ENCODE measurements at places on chromosomes 12 and 14. TPM values are rescaled to one million over a fixed set of nuclear protein-coding genes. Genes with fewer than 3 reads are reported as not detected.

The CCDC175 gene
- not detected for total RNA-seq

The RD3L gene
- 25.5 TPM for total RNA-seq

The POLE2 gene
- total RNA-seq, result 0.26 TPM

The CFAP54 gene
- 0.35 TPM for total RNA-seq

DNA sequence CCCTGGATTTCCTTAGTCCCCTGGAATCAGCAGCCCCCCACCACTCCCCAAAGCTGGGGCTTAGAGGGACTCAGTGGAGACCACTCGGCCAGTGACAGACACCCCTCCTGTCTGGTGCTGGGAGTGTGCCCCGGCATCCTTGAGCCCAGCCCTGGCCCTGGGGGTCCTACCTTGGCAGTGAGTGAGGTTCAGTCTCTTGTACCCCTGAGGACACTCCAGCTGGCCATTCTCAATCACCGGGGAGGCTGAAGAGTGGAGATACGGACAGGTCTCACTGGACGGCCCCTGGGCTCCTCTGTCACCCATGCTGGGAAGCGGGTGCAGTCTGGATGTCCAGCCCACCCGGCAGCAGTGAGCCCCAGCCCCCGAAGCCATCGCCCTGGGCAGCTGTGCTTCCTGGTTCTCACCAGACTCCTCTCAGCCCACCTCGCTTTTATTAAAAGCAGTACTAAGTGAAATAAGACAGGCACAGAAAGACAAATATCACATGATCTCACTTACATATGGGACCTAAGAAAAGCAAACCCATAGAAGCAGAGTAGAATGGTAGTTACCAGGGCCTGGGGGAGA, 42.3 kb downstream of the ISCA2 start:
- H3K27me3 ChIP-seq, result no peaks in the 10 kb centered on the region
- H3K4me1 ChIP-seq, result no peaks in the 10 kb centered on the region
- H3K27ac ChIP-seq, result no peak overlapping the region
- no peak overlapping the region for H3K4me3 ChIP-seq

DNA sequence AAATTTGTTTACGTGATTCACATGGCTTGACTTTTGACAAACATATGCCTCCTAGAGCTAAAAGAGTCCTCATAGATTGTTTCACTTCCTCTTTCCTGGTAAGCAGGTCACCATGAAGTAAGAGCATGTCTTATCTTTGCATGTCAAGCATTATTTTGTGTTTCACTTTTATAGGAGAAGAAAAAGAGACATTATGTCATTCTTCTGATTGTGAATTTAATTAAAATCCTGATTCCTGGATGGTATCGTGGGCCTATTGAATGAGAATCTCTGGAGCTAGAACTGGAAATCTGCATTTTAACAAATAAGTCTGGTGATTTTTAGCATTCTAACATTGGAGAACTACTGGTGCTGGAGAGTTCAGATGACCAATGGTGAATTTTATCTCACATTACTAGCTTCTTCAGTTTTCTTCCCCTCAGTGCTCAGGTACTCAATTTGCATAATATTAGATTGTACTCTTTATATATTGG, 218.6 kb upstream of the ATP2B1 start:
- no peaks in the 10 kb centered on the region for H3K36me3 ChIP-seq
- H3K4me3 ChIP-seq, result no peak overlapping the region
- no peak overlapping the region for H3K27ac ChIP-seq

- H3K4me1 ChIP-seq, result peaks cover 51% of the 10 kb centered on the region
- H3K27ac ChIP-seq, result peak overlapping the region; percentile 94
- peak overlapping the region; percentile 85 for H3K4me3 ChIP-seq
These were observed 29.6 kb downstream of the WBP11 start for GRCh38 chr12:14773685-14774073.

DNA sequence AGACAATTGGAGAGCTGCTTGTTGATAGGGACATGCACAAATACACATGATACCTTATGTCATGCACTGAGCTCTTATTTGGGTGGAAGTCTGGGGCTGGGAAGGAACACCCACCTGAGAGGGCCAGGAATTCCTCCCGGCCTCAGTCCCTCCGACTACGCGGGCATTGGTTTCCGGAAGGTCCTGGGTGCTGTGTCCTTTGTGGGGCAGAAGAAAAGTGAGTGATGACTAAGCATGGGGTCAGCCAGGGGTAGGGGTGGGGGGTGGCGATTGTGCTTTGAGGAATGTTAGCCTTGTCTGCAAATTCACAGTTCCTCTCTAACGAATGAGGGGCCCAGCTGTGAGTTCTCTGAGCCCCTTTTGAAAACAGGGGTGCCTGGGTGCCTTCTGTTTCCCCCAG, 798 bp downstream of the CELA1 start:
- H3K36me3 ChIP-seq, result no peaks in the 10 kb centered on the region
- no peak overlapping the region for H3K4me3 ChIP-seq
- no peaks in the 10 kb centered on the region for H3K27me3 ChIP-seq
- no peak for DNase-seq

- H3K4me1 ChIP-seq, result no peaks in the 10 kb centered on the region
- H3K27ac ChIP-seq, result no peak overlapping the region
- H3K4me3 ChIP-seq, result no peak overlapping the region
- no peak for DNase-seq
- no peaks in the 10 kb centered on the region for H3K36me3 ChIP-seq
These were observed 45.3 kb upstream of the CNTN1 start for GRCh38 chr12:40646911-40647310.

DNA sequence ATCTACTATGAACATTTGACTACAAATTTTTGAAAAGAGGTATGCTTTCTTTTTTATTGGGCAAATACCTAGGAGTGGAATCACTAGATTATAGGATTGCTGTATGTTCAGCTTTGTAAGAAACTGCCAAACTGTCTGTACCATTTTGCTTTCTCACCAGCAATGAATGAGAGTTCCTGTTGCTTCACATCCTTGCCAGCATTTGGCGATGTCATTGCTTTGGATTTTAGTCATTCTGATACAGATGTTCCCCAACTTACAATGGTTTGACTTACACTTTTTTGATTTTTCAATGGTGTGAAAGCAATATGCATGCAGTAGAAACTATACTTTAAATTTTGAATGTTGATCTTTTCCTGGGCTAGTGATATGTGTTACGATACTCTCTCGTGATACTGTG, 328.7 kb downstream of the RAD51B start:
- H3K27ac ChIP-seq, result no peak overlapping the region
- peaks cover 13% of the 10 kb centered on the region for H3K4me1 ChIP-seq
- DNase-seq, result no peak
- no peaks in the 10 kb centered on the region for H3K36me3 ChIP-seq
- H3K27me3 ChIP-seq, result no peaks in the 10 kb centered on the region

- peaks cover 24% of the 10 kb centered on the region for H3K4me1 ChIP-seq
- no peaks in the 10 kb centered on the region for H3K36me3 ChIP-seq
- peak overlapping the region; percentile 33 for H3K27ac ChIP-seq
- no peaks in the 10 kb centered on the region for H3K27me3 ChIP-seq
- DNase-seq, result no peak
These were observed 154.3 kb downstream of the NTF3 start for GRCh38 chr12:5586201-5586600.

GRCh38 chr14:55417955-55418354, 6.3 kb upstream of the ATG14 start:
- no peak for DNase-seq
- no peaks in the 10 kb centered on the region for H3K36me3 ChIP-seq
- no peaks in the 10 kb centered on the region for H3K27me3 ChIP-seq
- no peak overlapping the region for H3K4me3 ChIP-seq
- H3K4me1 ChIP-seq, result peaks cover 12% of the 10 kb centered on the region

Data from heart right ventricle (tissue), 16 donors.